ENCODE measurements at places on chromosomes 2 and 18. TPM values are rescaled to one million over a fixed set of nuclear protein-coding genes. Genes with fewer than 3 reads are reported as not detected.

Gene ST6GAL2
- 0.83 TPM for total RNA-seq

Gene MGAT4A
- total RNA-seq: 9.5 TPM

Gene C2orf80
- not detected for total RNA-seq

Gene GCA
- total RNA-seq: 11.1 TPM

Gene TNFRSF11A
- 3.6 TPM for total RNA-seq

All from sigmoid colon (tissue), 7 donors.